ENCODE measurements at places on chromosomes 11 and 22. TPM values are rescaled to one million over a fixed set of nuclear protein-coding genes. Genes with fewer than 3 reads are reported as not detected.

- H3K36me3 ChIP-seq: no peaks in the 10 kb centered on the region
- H3K27me3 ChIP-seq: no peaks in the 10 kb centered on the region
- H3K4me1 ChIP-seq: no peaks in the 10 kb centered on the region
- H3K27ac ChIP-seq: no peak overlapping the region
Measured at GRCh38 chr11:32454993-32455392, 19.7 kb upstream of the WT1 start.

- no peak overlapping the region for H3K4me3 ChIP-seq
- peaks cover 74% of the 10 kb centered on the region for H3K36me3 ChIP-seq
- no peak for DNase-seq
- peaks cover 29% of the 10 kb centered on the region for H3K4me1 ChIP-seq
- H3K27me3 ChIP-seq: no peaks in the 10 kb centered on the region
Measured at GRCh38 chr11:584287-584686, 8.0 kb downstream of the PHRF1 start.

GRCh38 chr11:73414977-73415651, 38.9 kb downstream of the RELT start:
- H3K27me3 ChIP-seq: no peaks in the 10 kb centered on the region
- no peak for DNase-seq
- H3K4me1 ChIP-seq: peaks cover 33% of the 10 kb centered on the region
- H3K36me3 ChIP-seq: peaks cover 22% of the 10 kb centered on the region

DNA sequence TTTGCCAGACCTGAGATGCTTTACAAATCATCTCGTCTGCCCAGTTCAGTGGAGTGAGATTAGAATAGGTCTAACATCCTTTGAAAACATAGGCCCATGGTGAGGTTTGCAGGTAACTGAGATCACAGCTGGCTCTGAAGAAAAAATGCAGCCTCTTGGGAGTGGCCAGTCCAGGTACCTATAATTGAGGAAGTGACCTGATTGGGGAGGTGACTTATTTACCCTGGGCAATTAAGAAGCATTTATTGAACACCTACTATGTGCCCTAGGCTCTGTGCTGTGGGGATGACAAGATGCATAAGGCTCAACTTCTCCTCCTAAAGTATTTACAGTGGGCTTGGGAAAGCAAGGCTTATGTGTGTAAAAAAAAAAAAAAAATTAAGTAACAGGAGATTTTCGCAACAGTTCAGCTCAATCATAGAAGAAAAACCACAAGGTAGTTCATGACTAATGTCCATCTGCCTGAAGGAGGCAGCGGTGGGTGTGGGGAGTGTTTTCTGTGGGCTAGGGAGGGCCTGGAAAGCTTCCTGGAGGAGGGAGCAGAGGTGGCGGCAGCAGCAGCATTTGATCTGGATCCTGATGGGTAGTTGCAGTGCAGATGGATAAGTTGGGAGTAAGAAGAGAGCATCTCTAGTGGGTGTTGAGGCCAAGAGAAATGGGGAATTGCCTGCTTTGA, 16.1 kb downstream of the MICAL2 start:
- H3K27ac ChIP-seq: no peak overlapping the region
- H3K4me3 ChIP-seq: no peak overlapping the region
- peaks cover 81% of the 10 kb centered on the region for H3K4me1 ChIP-seq
- H3K27me3 ChIP-seq: no peaks in the 10 kb centered on the region

- peak; percentile 76 for DNase-seq
- peak overlapping the region; percentile 94 for H3K27ac ChIP-seq
- no peaks in the 10 kb centered on the region for H3K27me3 ChIP-seq
- H3K4me1 ChIP-seq: peaks cover 54% of the 10 kb centered on the region
Measured at GRCh38 chr22:38872831-38873248, 824 bp upstream of the CBX6 start.

GRCh38 chr11:61037441-61038093, 64.7 kb upstream of the CD5 start:
- H3K4me1 ChIP-seq: peaks cover 15% of the 10 kb centered on the region
- H3K36me3 ChIP-seq: no peaks in the 10 kb centered on the region
- no peaks in the 10 kb centered on the region for H3K27me3 ChIP-seq
- DNase-seq: peak; percentile 37

DNA sequence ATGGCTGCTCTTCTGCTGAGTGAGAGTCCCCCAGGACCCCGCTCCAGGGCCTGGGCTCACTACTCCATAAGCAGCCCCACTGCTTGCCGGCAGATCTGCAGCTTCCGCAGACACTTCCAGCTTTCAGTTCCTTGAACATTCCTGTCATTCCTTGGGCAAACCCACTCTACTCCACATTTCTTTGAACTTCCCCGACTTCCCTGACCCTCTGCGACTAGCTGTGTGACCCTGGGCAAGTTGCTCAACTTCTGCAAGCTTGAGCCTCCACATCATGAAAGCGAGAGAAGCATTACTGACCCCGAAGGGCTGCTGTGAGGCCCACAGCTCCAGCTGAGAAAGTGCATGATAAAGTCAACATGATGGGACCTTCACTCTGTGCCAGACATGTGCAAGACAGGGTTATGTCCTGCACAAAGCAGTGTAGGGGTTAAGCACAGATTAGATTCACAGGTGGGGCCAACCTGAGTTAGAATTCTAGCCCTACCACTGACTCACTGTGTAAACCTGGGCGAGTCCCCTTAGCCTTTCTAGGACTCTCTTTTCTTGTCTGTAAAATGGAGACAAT, 51.8 kb downstream of the THAP12 start:
- no peaks in the 10 kb centered on the region for H3K27me3 ChIP-seq
- H3K4me3 ChIP-seq: no peak overlapping the region
- H3K27ac ChIP-seq: no peak overlapping the region
- DNase-seq: no peak
- no peaks in the 10 kb centered on the region for H3K36me3 ChIP-seq

- DNase-seq: no peak
- H3K36me3 ChIP-seq: peaks cover 6% of the 10 kb centered on the region
- peaks cover 37% of the 10 kb centered on the region for H3K4me1 ChIP-seq
- H3K27me3 ChIP-seq: no peaks in the 10 kb centered on the region
- no peak overlapping the region for H3K4me3 ChIP-seq
Measured at GRCh38 chr11:75578977-75579376, 16.9 kb downstream of the SERPINH1 start.

DNA sequence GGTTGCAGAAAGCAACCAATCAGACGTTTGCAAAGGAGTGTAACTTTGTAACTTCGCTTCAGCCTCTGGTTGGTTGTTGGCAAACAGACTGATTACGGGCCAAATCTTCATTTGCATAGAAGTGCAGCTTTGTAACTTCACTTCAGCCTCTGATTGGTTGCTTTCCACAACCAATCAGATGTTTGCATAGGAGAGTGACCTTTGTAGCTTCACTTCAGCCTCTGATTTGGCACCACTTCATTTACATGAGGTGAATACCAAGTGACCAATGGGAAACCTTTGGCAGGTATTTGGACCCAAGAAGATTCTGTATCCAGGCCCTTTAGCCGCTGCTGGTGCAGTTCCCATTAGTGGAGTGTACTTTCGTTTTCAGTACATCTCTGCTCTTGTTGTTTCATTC, 16.0 kb downstream of the USP47 start:
- no peaks in the 10 kb centered on the region for H3K27me3 ChIP-seq
- no peak for DNase-seq
- H3K27ac ChIP-seq: peak overlapping the region; percentile 14
- peaks cover 86% of the 10 kb centered on the region for H3K4me1 ChIP-seq
- H3K4me3 ChIP-seq: peak overlapping the region; percentile 8

DNA sequence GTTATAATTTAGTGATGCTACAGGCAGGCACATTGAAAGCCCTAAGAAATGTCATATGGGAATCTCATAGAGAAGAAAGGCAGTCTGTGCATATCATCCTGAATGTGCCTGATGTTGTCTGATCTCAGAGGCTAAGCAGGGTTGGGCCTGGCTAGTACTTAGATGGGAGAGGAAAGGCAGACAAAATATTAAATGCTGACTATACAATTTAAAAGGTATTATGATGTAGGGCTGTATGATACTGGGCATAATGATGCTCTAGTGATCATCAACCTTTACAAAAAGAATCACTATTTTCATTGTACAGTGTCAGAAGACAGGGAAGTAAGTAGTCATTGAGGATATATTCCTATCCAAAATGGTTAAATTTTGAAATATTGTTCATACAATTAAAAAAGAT, 119.8 kb downstream of the UVRAG start:
- peaks cover 3% of the 10 kb centered on the region for H3K36me3 ChIP-seq
- peaks cover 20% of the 10 kb centered on the region for H3K4me1 ChIP-seq
- H3K27me3 ChIP-seq: no peaks in the 10 kb centered on the region

The CABP7 gene
- not detected for total RNA-seq

The PGM2L1 gene
- 1.6 TPM for total RNA-seq

The KRTAP5-10 gene
- total RNA-seq: not detected

Measured in left ventricle myocardium inferior (tissue), 1 donor.